ENCODE measurements at places on chromosomes 7 and 10.

- no peak for DNase-seq
Measured at GRCh38 chr10:76583711-76584161, 1053.9 kb downstream of the KCNMA1 start.

DNA sequence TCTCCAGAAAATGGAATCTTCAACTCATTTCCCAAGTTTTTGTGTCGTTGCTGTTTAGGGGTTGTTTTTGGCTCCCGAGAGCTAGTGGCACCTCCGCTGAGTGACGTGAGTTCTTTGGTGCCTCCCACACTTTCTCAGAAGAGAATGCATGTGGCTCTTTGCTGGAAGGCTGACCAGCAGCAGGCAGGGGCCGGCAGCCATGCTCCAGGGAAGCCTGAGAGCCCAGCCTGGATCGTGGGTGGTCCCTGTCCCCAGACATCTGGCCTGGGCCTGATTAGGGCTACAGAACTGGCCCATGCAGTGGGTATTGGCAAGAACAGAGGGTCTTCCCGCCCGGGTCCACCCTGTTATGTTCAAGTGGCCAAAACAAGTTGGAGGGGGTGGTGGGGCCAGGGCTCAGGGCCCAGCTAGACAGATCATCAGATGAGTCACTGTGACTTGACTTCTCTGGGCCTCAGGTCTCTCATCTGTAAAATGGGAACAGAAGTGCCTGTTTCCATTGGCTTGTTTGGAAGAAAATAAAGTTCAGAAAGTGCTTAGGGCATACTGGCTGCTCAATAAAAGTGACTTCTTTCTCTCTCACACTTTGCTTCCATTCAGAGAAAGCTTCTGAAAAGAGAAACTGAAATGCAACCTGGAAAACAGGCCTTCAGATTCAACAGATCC is 83.1 kb downstream of the STRA8 start:
- no peak for DNase-seq

DNA sequence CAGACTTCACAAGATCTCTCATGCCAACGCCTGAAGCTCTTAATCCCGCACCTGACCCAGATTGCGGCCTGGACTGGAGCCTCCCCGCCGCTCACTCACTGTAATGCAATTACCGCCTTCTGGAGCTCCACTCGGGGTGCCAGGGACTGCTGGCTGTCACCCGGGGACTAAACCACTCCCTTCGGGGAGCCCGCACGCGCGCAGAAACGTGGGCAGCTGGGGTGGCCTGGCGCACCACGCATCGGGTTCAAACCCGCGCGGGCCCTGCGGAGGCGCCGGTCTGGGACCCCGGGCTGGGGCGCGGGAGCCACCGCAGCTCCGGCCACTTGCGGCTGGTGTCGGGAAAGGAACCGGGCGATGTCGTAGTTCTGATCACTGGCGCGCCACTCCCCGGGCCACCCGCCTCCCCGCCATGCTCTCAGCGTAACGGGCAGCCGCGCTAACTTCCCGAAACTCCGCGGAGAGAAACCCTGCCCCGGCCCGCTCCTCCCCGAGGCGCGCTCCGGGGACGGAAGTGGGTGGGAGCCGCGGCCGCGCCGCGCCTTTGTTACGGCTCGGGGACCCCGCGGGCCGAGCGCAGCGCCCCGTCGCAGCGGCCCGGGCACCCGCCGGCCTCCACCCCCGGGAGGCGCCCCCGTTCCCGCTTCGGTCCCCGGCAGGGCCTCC is 100.3 kb upstream of the SVIL start:
- peak; percentile 53 for DNase-seq

DNA sequence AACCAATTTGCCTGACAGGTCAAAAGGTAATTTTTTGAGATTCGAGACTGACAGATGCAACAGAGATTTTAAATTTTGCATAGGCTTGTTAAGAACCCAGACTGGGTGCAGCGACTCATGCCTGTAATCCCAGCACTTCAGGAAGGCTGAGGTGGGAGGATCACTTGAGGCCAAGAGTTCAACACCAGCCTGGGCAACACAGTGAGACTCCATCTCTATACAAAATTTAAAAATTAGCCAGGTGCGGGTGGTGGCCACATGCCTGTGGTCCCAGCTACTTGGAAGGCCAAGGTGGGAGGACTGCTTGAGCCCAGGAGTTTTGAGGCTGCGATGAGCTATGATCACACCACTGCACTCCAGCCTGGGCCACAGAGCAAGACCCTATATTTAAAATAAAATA is 34.6 kb downstream of the AMZ1 start:
- DNase-seq = no peak

DNA sequence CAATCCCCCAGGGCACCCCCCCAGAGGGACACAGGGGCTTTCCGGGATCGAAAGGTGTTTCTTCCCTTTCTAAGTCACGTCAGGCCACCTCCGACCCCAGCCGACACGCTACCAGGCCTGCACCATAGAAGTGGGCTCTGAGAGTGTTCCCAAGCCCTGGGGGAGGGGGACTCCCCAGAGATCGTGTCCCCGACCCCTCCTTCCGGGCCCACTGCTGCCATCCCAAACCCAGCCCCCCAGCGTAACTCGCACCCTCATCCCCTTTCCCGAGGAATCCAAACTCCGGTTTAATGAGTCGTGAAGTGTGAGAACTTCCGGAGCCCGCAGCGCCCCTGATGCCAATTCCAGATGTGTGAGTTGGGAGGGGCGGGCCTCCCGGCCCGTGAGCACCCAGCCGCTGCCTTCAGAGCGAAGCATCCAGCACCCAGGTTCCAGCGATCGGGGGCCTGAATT is 11.3 kb downstream of the UNCX start:
- DNase-seq = no peak

GRCh38 chr7:18292584-18292983 is 203.0 kb upstream of the HDAC9 start:
- DNase-seq = no peak

- DNase-seq = no peak
Measured at GRCh38 chr7:107319724-107320228, 150.1 kb upstream of the GPR22 start.

- DNase-seq = no peak
Measured at GRCh38 chr7:27784399-27785053, 44.6 kb downstream of the TAX1BP1 start.

- DNase-seq = no peak
Measured at GRCh38 chr10:26939962-26940354, 79.2 kb upstream of the ABI1 start.

GRCh38 chr7:89027781-89028180 is 232.2 kb upstream of the TEX47 start:
- DNase-seq = no peak

DNA sequence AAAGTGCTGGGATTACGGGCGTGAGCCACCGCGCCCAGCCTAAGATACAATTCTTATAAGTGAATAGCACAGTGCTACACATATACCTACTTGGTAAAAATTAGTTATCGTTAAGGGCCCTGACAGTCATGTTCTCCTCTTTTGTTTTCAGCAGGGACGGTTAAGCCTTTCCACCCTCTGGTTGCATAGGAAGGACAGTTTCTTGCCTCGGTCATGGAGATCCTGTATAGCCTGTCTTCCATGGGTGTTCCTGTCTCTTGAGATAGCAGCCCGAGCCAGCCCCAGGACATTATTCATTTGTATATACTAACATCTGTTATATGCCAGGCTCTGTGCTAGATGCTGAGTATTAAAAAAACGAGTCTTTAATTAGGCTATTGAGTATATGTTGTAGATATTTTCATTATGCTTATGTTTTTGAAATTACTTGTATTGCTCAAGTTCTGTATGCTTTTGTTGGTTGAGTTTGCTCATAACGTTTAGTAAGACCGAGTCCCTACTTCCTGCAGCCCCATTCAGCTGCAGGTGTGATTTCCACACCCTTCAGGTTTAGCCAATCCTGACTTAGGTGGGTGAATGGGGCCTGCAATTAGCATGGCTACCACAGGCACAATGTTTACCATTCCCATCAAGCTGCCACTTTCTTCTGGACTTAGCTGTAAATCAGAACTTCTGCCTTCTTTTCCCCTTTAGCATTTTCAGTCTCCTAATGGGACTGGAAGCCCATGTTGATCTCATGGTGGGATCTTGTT is 24.8 kb downstream of the CCSER2 start:
- DNase-seq = no peak

DNA sequence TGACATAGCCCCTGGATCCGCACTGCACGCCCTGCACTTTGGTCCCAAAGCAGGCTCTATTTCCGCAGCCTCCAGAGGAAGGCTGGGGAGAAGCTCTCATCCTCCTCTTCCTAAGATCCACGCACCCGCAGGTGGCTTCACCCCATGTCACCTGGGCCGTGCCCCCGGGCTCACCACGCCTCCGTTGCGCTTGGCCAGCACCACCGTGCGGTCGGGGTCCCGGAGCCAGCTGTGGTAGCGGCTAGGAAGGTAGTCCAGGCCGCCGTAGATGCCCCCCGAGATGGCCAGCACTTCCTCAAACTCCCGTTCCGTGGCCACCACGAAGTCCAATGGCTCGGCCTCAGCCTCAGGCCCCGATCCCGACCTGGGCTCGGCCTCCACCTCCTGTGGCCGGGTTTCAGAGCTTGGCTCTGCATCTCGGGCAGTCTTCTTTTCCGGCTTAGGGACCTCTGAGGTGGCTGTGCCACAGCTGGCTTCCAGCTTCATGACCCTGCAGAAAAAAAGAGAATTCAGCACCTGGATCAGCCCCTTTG is 5.7 kb downstream of the NAT16 start:
- DNase-seq = no peak

DNA sequence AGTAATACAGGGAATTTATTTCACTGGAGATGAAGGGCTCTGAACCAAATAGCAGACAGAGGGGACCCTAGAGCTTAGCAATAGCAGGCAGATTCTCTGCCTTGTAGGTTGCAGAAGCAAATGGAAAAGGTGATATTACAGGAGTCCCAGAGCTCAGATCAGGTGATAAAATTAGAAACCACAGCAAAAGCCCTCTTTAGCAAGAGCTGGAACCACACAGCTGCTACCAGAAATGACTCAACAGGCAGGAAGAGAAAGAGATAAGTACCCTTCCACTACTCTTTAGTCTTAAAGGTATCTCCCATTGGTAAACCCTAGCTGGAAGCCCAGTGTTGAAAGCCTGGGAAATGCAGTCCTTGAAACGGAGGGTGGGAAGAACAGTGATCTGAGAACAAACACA is 535.6 kb upstream of the GHITM start:
- DNase-seq = no peak

DNA sequence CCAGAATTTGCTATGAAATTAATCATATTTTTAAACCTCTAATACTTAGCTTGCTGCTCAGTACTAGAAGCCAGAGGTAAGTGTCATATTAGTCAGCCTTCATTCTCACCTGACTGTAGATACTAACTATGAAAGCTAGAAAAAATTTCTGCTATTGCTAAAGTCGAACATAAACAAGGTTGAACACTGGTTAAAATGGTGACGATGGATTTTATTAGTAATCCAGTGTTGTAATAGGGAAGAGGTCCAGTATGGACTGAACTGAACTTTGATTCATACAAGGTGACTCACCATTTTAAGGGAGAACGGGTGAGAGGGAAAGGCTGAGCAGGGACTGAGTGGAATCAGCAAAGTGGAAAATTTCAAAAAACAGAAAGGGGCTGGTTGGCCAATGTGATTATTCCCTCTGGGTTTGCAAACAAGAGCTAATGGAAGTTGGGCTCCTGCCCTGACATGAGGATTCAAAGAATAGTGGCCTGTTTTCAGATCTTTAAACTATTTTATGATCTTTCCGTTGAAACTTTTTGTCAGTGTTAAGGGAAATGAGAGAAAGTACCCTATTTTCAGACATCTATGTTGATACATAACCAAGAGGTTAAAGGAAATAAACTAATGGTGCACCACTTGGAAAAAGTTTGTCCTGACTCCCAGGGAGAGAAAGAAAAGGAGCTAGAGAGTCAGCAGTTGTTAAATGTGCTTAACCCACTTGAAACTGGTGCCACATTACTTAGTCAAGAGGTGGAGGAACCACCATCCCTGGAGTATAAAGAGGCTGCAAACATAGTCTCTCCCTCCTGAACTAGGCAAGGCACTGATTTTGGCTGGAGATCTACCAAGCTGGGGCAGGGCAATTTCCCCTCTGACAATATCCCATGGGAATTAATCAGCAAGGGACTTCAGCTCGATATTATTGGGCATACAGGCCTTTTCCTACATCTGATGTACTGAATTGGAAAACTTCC is 15.3 kb upstream of the AKR1C1 start:
- DNase-seq = no peak

GRCh38 chr7:66429498-66430163 is 199.1 kb upstream of the KCTD7 start:
- DNase-seq = no peak

GRCh38 chr10:46514899-46515298 is 41.6 kb downstream of the GPRIN2 start:
- DNase-seq = peak; percentile 35

DNA sequence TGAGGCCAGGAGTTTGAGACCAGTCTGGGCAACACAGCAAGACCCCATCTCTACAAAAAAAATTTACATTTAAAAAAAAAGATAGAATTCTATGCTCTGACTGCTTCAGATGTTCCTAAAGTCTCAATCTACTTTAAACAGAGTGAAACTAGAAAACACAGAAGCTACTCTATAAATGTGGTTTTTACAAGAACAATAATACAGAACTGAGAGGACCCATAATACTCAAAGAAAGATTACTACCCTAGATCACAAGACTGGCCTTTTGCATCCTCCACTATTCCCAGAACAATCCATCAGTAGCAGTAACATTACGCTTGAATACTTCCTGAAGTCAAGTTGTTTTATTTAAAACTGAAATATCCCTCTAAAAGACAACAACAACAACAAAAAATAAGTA is 119.4 kb downstream of the ZFAND4 start:
- DNase-seq = no peak

DNA sequence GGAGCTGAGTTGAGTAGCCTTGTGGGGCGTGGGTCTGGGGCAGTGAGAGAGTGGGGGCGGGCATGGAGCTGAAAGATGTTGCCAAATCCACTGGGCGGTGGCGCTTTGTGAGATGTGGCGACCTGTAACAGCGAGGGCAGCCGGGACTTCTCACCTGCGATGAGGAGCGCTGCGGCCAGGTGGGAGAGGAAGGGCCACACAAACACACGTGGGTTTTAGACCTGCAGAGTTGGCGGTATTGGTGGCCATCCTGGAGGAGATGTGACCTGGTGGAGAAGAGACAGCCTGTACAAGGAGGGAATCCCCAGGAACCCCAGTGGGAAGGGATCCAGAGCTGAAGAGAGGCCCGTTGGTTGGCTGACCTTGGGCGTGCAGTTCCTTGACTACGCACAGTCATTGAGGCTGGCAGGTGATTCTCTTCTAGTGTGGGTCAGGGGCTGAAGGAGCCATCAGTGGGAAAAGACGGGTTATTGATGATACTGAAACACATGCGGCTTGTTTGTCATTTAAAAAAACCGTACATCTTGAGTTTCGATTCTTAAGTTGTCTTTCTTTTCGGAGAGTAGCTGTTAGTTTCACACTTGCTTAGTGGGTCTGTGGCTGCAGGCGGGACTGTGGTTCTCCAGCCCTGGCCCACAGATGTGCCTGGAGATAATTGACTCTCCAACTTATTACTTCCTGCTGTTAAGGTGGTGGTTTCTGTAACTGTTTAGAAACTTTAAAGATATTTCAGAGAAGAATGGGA is 2.4 kb downstream of the CHST12 start:
- peak; percentile 29 for DNase-seq
